ENCODE measurements at places on chromosomes 16 and 17.

- no peak for DNase-seq
These were observed 29.1 kb downstream of the CIBAR2 start for GRCh38 chr16:85083051-85083639.

DNA sequence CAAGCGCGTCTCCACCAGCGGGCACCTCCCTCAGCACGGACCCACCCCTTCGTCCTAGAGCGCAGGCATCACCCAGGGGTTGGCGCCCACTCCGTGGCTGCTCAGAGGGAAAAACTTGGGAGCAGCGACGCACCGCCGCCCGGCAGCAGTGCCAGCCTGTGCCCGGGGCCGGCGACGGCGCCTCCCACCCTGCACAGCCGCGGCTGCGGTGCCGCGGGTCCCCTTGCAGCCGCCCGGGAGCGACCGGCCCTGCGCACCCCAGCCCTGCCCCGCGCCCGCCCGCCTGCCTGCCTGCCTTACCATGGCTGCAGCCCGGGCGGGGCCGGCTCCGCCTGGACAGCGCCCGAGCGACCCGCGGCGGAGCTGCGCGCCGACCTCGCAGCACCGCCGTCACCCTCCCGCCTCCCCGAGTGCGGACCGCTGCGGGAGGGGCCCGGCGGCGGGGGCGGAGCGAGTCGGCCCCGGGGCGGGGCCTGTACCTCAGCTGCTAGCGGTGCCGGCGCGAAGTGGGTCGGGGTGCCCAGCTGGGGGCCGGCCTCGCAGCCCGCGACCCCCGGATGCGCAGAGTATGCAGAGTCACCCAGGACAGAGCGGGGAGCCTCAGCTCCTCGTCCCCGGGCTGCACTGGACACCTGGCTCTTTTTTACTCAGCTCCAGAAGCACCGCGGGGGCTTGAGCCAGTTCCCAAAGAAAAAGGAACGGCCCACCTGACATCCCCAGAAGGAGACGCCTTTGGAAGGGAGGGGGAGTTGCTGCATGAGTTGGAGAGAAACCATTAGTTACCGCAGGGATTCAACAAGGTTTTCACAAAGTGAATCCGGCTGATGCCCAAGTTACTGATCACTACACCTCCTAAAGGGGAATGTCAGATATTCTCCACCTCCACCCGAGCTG lies 17.5 kb upstream of the MTMR4 start:
- peak; percentile 7 for DNase-seq

DNA sequence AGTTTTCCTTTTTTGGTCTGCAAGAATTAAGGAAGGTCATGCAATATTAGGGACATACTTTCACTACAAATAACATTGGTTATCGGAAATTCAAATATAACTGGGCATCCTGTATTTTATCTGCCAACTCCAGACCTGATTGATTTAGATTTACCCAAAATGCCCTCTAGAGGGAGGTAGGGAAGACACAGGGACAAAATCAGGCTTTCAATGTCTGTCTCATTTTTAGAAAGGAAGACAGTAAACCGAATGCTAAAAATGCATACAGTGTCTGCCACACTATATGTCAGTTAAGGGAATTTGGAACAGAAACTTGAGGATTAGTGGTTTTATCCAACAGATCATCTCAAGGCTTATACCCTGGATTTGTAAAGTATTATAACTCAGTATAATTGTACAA lies 161.7 kb upstream of the SOX9 start:
- no peak for DNase-seq

GRCh38 chr17:76136276-76137000 lies 4.6 kb downstream of the FOXJ1 start:
- DNase-seq, result no peak

DNA sequence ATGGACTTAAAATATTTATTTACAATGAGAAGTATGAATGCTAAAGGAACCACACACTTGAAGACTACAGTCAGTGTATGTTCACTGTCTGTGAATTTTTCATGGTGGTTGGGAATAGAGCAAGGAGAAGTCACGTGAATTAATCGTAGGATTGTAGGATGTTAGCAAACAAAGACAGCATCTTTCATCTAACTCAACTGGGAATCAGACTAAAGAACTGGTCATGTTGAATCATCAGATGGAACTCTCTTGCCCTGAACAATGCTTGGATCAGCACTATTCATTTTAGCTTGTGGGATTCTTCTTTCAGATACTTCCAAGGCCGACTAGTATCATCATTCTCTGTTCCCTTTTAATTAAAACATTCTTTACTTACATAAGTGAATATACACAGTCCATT lies 18.1 kb downstream of the KCNJ2 start:
- DNase-seq, result no peak

GRCh38 chr16:50469121-50469743 lies 79.0 kb upstream of the NKD1 start:
- no peak for DNase-seq

GRCh38 chr16:19315889-19316433 lies 30.4 kb downstream of the CLEC19A start:
- no peak for DNase-seq

GRCh38 chr17:77570565-77570898 lies 388.0 kb upstream of the TNRC6C start:
- DNase-seq, result no peak

GRCh38 chr16:88539652-88540345 lies 30.4 kb upstream of the ZC3H18 start:
- DNase-seq, result no peak

GRCh38 chr17:50865868-50866260 lies 290 bp downstream of the TOB1 start:
- DNase-seq, result no peak

GRCh38 chr16:49756775-49757558 lies 98.9 kb downstream of the ZNF423 start:
- DNase-seq, result no peak

Data from NCI-H1417 treated with DMSO at 0.1 percent for 48 hours (cell line).